Amniotic epithelial cell (primary cell): ENCODE measurements at places on chromosomes 5 and 9.
A peak's percentile ranks its signal among the peaks of the same experiment; 100 is the strongest.

GRCh38 chr5:107605596-107606125 lies 65.1 kb downstream of the EFNA5 start:
- no peak for DNase-seq

DNA sequence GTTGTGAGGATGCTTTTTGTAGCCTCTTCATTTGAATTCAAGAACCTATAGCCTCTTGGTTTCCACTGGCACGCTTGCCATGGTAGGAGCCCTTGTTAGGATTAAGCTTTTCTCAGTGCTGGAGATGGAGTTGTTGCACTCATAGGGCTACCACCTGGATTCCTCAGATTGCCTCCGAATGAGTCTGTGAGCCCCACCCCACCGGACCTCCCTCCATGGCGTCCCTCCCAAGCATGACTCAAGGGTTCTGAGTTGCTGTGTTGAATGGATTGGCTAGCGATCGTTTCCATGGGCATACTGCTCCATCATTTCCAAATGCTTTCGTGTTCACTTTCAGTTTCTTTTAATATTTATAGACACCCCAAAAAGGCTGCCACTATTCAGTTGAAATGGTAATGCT lies 69.9 kb downstream of the DAPK1 start:
- DNase-seq: peak; percentile 21

- DNase-seq: peak; percentile 13
Measured at GRCh38 chr9:137582286-137582860, 3.6 kb upstream of the DPH7 start.

GRCh38 chr9:112283582-112284253 lies 49.7 kb downstream of the PTBP3 start:
- DNase-seq: no peak

DNA sequence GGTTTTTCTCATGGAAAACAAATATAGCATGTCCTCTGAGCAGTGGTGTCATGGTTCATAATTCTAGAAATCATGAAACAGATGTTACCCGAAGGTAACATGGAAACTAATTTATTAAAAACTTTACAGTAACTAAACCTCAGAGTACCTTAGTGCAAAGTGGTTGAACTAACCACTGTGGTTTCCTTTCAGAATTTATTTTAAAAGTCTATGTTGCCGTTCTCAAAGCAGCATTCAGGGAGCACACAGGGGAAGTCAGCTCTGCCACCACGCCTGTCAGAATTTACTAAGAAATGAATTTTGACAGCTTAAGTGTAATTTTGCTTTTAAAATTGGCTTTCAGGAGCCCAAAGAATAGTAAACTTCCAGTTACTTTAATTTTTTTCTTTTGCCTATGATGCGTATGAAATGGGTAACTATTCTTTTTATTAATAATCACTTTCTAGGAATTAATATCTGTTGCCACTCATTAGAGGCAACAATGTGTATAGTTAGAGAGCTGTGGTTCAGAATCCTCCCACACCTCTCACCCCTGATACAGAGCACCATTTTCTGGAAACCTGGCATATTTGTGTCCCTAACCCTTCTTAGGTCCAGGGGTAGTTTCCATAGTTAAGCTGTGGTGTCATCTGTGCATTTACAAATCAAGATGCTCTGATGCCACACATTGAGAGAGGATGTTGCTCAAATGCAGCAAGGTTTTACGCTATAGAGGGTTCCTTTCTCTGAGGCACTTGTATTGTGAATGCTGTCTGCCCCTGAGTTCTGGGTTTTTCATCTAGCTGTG lies 202.6 kb downstream of the ZSWIM6 start:
- DNase-seq: no peak

GRCh38 chr5:85614489-85614888 lies 1003.3 kb upstream of the COX7C start:
- DNase-seq: no peak

DNA sequence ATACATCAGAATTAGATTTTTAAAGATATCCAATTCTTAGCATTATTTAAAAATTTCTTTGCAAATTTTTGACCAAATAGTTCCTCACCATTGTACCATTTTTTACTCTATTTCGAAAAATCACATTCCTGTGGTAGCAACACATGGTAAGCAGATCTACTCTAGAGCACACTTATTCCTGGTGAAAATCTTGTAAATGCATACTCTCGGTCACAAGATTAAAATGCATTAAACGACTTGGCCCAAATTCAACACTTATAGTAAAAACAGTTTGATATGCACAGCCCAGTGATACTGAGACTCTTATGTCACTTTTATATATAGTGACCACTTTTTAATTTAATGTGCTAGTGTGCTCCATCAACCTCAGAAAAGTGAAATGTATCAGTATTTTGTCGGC lies 208.8 kb upstream of the TARS1 start:
- peak; percentile 31 for DNase-seq

DNA sequence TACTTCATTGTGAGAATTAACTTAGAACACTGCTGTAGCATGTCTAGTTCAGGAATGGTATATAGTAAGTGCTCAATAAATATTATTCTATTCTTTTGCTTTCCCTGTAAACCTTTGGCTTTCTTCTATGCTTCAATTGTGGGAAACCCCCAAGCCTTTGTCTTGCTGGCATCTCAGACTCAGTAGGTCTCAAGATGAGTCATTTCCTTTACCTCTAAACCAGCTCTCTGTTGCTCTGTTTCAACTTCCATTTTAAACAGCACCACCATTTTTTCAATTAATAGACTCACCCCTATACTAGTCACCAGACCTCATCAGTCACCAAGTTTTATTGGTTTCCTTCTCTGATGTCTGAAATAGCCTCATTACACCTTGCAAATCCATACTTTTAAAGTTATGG lies 43.5 kb downstream of the DMAC1 start:
- no peak for DNase-seq

DNA sequence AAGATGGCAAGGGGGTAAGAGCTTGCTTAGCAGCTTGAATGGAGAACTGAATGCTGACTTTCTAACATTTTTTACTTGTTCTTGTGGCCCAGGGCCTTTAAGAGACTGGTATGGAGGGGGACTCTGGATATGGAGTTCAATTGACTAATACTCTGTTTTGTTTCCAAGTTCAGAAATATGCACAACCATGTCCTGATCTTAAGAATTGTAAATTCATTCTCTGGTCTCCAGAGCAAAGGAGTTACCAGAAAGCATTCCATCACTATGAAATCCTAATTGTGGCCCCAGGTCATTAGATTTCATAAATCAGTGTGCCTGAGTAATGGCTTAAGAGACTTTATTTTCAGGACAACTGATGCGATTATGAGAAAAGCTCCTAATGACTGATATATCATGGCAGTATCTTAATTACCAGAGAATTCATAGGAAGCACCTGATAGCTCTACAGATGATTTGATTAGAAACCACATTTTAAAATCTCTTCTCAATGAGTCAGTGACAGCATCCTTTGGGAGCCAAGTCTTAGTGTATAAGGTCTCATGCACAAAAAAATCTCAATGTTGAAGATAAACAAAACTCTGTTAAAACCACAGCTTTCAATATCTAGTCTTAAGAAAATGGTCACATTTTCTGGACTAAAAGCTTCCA lies 613.6 kb upstream of the KLF4 start:
- DNase-seq: peak; percentile 67

DNA sequence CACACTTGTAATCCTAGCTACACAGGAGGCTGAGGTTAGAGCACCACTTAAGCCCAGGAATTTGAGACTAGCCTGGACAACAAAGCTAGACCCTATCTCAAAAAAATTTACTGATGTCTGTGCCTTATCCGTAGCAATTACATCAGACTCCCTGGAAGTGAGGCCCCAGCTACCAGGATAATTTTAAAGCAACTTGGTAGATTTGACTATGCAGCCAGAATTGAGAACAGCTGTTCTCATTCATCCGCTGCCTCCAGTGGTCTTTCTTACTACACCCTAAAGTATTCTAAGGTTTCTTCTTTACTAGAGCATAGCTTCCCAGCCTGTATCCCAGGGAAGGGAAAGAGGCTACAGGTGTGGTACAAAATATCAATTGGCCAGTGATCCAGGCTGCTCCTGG lies 20.4 kb upstream of the C9orf152 start:
- no peak for DNase-seq

DNA sequence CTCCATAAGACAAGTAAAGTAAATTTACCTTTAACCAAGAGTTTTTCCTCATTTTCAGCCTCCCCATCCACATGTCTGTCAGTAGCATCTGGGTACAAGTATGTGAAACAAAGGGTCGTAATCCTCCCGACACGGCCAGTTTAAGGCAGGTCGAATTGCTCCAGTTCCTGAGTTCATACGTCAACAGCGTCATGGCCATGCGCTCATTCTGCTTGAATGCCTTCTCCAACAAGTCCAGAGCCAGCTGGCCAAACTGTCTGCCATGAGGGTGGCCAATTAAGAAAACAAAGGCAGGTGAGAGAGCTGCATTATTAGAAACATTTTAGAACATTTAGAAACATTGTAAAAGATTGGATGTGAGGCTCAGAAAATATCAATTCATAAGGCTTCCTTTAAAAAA lies 87.5 kb downstream of the TRPM6 start:
- no peak for DNase-seq

- DNase-seq: peak; percentile 38
Measured at GRCh38 chr9:32431196-32431595, 46.8 kb downstream of the ACO1 start.

GRCh38 chr5:181191526-181192336 lies 13.3 kb downstream of the TRIM7 start:
- DNase-seq: peak; percentile 91

DNA sequence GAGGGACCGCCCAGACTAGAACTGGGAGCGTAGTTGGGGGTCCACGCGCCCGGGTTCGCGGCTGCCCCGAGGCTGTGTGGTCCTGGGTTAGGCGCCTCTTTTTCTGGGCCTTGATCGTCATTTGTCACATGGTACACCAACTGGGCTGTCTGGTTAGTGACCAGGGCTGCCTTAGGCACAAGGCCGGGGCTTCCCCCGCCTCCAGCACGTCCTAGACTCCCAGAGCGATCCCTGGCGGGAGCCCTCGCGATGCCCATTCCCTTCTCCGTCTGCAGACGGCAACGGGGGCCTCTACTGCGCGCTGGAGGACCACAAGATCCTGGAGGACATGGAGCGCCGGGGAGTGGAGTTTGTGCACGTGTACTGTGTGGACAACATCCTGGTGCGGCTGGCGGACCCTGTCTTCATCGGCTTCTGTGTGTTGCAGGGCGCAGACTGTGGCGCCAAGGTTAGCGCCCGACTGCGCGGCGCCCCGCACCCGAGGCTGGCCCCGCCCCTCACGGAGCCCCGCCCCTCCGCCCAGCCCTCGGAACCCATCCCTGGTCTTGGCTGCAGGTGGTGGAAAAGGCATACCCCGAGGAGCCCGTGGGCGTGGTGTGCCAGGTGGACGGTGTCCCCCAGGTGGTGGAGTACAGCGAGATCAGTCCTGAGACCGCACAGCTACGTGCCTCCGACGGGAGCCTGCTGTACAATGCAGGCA lies 1.5 kb downstream of the UAP1L1 start:
- DNase-seq: no peak

DNA sequence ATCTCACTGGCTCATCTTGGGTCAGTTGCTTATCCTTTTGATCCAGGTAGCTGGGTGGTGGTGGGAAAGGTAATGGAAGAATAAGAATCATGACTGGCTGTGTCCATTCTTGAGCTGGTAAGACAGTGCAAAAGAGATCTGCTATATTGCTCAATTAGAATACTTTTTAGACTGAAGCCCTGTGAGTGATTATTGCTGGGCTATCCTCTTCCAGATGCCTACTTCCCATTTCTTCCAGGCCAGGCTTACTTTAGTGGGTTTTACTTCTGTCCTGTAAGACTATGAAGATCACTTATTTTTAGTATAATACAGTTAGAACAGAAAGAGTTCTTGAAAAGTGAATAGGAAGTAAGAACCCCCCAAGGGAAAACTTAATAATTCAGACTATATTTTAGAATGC lies 7.2 kb downstream of the MARCHF6 start:
- no peak for DNase-seq

GRCh38 chr5:74200560-74200959 lies 440.0 kb downstream of the ENC1 start:
- no peak for DNase-seq

DNA sequence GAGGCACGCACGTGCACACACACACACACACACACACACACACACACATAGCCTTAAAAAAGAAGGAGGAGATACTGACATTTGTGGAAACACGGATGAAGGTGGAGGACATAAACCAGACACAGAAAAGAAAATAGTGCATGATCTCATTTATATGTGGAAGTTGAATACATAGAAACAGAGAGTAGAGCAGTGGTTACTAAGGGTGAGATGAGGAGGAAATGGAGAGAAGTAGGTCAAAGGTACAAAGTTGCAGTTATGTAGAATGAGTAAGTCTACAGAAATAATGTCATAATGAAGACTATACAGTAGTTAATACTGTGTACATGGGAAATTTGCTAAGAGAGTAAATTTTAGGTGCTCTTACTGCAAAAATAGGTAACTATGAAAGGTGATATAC lies 412.2 kb upstream of the CDH9 start:
- DNase-seq: peak; percentile 52

DNA sequence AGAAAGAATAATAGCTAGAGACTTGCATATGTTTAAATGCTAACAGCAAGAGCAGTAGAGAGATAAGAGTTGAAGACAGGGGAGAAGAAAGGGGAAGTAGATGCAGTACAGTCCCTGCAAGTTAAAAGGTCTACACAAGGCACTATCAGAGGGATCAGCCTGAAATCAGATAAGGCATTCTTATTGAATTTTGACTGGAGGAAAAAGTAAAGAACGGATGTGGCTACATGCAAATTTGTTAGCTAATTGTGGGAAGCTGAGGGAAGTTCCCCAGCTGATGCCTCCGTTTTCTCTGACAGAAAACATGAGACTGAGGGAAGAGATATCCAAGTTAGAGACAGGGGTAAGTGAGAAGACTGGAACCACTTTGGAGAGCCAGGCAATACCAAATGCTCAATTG lies 12.9 kb upstream of the RHOBTB3 start:
- DNase-seq: peak; percentile 66

- DNase-seq: no peak
Measured at GRCh38 chr9:88522360-88522759, 12.6 kb upstream of the NXNL2 start.

- DNase-seq: peak; percentile 18
Measured at GRCh38 chr5:135249658-135250057, 149.4 kb downstream of the MACROH2A1 start.

GRCh38 chr9:116576386-116576785 lies 110.7 kb upstream of the TRIM32 start:
- DNase-seq: no peak

- DNase-seq: no peak
Measured at GRCh38 chr5:31436851-31437250, 95.0 kb downstream of the DROSHA start.

GRCh38 chr5:76637490-76637889 lies 14.3 kb upstream of the F2RL2 start:
- no peak for DNase-seq

GRCh38 chr9:130145658-130146057 lies 26.5 kb upstream of the NCS1 start:
- no peak for DNase-seq

GRCh38 chr5:131595088-131596033 lies 39.7 kb downstream of the RAPGEF6 start:
- no peak for DNase-seq

GRCh38 chr9:130623466-130623865 lies 40.9 kb upstream of the PRDM12 start:
- no peak for DNase-seq

GRCh38 chr5:149904977-149905376 lies 39.6 kb downstream of the PDE6A start:
- DNase-seq: no peak

- no peak for DNase-seq
Measured at GRCh38 chr5:40399349-40399748, 280.4 kb upstream of the PTGER4 start.

- peak; percentile 21 for DNase-seq
Measured at GRCh38 chr9:114462791-114463190, 42.5 kb downstream of the WHRN start.
